Hematopoietic multipotent progenitor cell treated with erythropoietin and hydrocortisone succinate and interleukin-3 and kit ligand, for 15 days (in vitro differentiated cells): ENCODE measurements at places on chromosomes 13 and 19.

- DNase-seq: no peak
These were observed 728 bp upstream of the DENND1C start for GRCh38 chr19:6482343-6482686.

DNA sequence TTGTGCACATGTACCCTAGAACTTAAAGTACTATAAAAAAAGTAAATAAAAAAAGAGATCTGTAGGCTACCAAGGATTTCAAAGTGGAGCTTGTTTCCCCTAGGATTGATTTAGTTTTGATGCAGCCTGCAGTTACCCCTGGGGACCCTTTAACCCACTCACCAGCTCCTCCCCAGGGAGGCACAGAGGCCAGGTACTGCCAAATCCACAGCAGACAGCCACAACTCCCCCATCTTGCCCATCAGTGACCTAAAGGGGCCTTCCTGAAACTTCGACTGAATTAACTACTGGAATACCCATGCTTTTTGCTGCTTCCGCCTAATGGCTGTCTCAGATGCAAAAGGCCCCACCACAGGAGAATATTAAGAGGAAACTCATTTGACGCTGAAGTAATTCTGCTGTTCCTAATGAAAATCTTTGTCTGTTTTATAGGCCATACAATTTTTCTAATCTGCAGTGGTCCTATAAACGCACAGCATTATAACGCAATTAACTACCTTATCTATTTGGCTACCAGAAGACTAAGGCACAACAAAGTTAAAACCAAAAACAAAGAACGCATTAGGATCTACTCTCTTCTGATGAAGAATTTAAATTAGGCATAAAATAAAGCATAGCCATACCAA lies 95.0 kb downstream of the FOXO1 start:
- DNase-seq: no peak

GRCh38 chr19:30497034-30497433 lies 124.8 kb downstream of the ZNF536 start:
- no peak for DNase-seq

- DNase-seq: no peak
These were observed 115.3 kb downstream of the RBM26 start for GRCh38 chr13:79290595-79291244.

GRCh38 chr19:1046836-1047695 lies 7.2 kb downstream of the ABCA7 start:
- DNase-seq: no peak

- no peak for DNase-seq
These were observed 13.7 kb downstream of the LGALS7 start for GRCh38 chr19:38759590-38760003.
